Posterior vena cava (tissue), 2 donors: ENCODE measurements at places on chromosomes 1 and 21. TPM values are rescaled to one million over a fixed set of nuclear protein-coding genes. Genes with fewer than 3 reads are reported as not detected.

Gene VCAM1
- 24.2 TPM for total RNA-seq

Gene KCNE1
- 3.9 TPM for total RNA-seq

Gene C1orf167
- 2.3 TPM for total RNA-seq

Gene TMPRSS2
- 0.14 TPM for total RNA-seq

Gene PKLR
- not detected for total RNA-seq

Gene KRTAP19-3
- total RNA-seq = not detected

Gene FCRL4
- not detected for total RNA-seq

Gene FGR
- 22.5 TPM for total RNA-seq

DNA sequence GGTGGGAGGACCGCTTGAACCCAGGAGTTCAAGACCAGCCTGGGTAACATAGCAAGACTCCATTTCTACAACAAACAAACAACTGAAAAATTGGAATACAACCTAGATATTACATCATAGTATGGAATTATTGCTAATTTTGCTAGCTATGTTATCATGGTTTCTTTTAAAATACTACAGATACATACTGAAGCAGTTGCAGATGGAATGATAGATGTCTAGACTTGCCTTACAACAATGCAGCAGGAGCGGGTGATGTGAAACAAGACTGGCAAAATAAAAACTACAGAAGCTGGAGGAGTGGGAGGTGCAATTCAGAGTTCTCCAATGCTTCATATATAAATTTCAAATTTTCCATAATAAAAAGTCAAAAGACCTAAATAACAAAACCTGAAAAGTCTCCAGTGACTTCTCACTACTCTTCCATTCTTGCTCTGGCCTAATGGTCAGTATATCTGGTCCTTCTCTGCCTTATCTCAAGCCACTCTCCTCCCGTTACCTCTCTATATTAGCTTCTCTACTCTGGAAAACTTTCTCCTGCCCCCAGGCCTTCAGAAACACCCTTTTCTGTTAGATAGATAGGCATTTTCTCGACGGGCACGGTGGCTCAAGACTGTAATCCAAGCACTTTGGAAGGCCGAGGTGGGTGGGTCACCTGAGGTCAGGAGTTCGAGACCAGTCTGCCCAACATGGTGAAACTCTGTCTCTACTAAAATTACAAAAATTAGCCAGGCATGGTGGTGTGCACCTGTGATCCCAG, 28.5 kb upstream of the TMEM200B start:
- DNase-seq = no peak

DNA sequence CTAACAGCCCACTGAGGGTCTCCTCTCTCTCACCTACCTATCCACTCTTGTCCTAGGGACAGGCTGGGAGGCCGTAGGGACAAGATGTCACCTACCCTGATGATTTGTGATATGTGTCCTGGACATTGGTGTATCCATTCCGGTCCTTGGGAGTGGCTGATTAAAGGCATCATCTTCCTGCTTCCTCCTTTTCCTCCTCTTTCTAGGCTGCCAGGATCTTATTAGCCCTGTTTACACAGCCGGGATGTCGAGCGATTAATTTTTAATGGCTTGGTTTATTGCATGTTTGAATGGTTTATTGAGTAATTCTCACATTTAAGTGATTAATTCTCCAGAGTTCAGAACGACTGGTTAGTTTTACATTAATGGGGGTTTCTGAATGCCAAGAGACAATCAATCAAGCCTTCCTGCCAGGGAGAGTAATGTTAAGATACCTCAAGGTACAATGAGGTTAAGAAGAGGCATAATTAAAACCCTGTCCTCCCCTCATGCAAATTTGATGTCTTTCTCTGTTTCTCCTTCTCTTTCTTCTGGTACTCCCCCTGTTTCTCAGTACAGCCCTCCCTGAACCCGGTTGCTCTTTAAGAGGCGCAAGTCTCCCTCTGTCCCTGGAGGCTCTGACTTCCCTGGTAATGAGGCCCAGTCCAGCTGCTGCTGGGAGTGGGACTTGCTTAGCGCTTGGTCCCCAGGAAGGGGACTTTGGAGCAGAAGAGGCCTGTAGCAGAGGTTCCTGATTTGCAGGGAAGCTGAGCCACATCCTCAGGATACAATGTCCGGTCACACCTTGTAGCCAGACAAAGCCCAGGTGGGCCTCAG, 50.9 kb downstream of the ACTL8 start:
- peak; percentile 25 for DNase-seq

GRCh38 chr1:37841652-37842051, 17.7 kb downstream of the MTF1 start:
- DNase-seq = no peak

- no peak for DNase-seq
These were observed 269.9 kb downstream of the NCAM2 start for GRCh38 chr21:21268061-21268471.

- DNase-seq = no peak
These were observed 28.6 kb upstream of the NADK start for GRCh38 chr1:1806890-1807289.

DNA sequence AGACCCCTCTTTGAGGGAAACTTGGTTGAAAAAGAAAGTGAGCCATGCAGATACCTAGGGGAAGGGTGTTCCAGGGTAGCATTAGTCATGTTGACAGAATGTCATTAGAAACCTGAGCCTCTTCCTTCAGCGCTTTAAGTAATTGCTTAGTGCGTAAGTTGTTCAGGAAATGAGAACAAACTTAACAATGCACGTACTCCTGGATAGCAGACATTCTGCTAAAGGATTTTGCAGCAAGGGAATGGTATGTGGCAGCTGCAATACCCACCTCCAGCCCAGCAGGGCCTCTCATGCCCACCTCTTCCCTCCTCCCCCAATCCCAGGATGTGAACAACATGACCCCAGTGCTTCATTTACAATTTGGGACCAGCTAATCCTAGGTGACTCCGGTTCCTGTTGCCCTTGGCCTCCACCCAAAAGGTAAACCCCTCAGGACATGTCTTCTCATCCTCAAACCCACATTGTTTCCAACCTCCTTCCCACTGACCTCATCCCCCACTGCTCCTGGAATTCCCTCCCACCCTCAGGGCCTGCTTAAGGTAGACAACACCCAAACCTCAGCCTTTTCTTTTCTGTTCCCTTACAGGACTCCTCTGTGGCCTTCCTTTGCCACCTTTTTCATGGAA, 98.0 kb upstream of the BCAR3 start:
- no peak for DNase-seq

DNA sequence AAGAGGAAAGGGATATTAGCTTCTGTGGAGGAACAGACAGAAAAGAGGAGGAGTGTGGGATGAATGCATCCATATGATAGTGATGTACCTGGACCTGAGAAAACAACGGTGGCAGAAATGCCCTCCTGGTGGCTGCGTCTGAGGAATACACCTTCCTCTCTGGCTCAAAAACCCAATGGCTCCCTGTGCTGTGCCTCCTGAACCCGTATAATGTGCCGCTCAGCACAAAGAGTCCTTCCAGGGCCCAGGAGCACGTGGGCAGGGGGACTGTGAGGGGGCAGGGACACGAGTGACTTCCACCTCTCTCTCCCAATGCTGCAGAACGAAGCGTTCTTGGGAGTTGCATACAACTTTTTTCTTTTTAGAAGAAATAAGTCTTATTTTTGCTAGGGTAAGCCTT, 31.2 kb downstream of the IRF2BP2 start:
- no peak for DNase-seq

DNA sequence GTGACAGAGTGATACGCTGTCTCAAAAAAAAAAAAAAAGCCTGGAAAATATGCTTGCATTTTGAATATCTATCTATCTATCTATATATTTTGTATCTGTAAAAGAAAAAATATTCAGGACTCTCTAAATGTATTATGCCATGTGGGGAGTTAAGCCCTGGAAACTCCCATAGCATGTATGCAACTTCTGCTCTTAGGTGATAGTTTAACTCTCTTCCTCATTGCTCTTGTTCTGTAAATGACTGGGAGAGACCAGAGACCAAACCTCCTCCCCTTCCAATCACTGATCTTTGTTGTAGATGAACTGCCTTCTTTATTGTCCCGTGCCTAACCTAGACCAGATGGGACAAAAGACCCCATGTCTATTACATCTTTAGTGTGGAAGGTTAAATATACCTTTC, 37.6 kb upstream of the CAMTA1 start:
- no peak for DNase-seq

DNA sequence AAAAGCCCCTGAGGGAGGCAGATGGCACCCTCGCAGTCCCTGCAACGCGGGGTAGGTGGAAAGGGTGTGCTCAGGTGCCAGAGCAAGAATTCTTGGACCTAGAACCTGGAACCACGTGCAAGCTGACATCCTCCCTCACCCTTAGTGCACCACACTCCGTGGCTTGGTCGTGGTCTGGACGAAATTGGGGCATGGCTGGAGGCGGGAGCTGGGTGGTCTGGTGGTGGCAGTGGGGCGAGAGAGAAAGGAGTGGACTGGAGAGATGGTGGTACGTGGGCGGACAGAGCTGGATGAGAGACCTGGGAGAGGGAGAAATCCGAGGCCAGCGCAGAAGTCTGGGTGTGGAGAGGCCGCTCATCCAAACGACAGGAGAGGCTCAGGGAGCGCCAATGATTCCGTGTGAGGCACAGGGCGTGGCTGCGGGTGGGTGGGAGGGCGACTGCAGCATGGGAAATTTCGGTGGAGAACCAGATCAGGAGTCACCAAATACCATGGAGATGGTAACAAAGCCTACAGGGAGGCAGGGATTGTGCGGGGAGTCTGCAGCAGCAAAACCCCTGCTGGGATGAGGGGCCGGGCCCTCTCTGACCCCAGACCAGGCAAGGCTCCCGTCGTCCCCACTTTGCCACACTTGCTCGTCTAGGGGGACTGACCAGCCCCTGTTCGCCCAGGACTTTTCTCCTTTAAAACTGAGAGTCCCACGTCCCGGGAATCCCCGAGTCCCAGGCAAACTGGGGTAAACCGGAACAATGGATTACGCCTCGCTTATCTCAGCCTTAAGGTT, 31.9 kb downstream of the CDCP2 start:
- no peak for DNase-seq

DNA sequence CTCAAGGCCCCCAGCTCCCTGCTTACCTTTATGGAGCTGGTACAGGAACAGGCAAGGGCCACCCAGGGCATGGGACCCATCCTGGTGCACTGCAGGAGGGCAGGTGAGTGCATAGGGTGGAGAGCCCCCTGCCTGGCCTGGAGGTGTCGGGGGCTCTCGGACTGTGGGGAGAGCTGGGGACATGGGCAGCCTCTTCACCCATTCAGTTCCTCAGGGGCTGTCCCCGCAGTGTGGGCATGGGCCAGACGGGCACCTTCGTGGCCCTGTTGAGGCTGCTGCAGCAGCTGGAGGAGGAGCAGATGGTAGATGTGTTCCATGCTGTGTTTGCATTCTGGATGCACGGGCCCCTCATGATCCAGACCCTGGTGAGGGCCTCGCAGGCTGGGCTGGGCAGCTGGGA, 7.3 kb upstream of the LGR6 start:
- no peak for DNase-seq

- peak; percentile 55 for DNase-seq
These were observed 31.2 kb upstream of the CSF3R start for GRCh38 chr1:36513676-36514473.

DNA sequence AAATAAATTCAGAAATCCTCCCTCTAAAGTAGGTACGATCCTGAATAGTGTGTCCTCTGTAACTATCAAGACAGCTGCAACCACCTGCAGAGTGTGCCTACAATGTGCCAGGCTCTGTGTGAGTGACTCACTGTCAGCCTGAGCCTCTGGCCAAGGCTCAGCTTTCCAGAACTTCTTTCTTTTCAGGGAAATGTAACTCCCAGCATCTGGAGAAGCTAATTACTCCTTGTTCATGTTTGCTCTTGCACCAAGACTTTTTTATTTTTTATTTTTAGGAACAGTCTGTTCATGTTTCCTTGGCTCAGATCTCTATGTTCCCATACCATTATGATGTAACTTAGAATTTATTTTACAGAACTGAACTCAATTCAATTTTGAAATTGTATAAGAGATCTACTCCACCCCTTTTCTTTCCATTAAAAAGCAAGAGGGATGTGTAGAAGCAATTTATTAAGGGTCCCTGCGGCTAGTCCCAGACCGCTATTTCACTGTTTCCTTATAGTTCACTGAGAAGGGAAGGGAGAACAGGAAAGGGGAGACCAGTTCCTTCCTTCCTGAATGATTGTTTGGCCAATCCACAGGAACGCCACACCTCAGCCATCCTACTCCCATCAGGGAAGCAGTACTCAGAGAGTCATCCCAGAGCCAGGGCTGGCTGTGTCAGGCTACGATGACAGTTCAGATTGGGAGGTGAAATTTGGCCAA, 112.4 kb upstream of the ZNF648 start:
- DNase-seq = no peak
